CD8-positive, alpha-beta T cell (primary cell): ENCODE measurements at places on chromosomes 6 and 20. TPM values are rescaled to one million over a fixed set of nuclear protein-coding genes. Genes with fewer than 3 reads are reported as not detected.

Gene TMEM200A
- 0.22 TPM for total RNA-seq

Gene SCAND1
- 100 TPM for total RNA-seq

- DNase-seq: no peak
Measured at GRCh38 chr6:33610067-33610466, 11.1 kb upstream of the ITPR3 start.

DNA sequence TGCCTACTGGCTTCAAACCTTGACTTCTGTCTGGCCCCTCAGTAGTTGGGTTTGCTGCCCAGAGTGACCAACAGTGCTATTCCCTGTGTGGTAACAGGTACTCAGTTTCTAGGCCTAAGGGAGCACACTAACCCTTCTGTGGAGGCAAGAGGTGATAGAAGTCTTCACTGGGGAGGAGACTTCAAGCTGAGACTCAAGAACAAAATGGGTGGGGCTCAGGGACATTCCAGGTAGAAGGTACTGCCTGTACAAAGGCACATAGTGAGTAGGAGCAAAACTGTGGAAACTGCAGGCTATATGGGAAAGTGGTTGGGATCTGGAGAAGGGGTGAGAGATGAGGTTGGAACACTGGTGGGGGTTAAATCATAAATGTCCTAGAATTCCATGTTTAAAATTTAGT is 2.3 kb upstream of the SCAND1 start:
- DNase-seq: no peak

GRCh38 chr6:157685596-157686280 is 137.3 kb upstream of the SNX9 start:
- no peak for DNase-seq

GRCh38 chr6:68343901-68344300 is 291.2 kb upstream of the ADGRB3 start:
- DNase-seq: peak; percentile 1

- DNase-seq: peak; percentile 49
Measured at GRCh38 chr6:16414205-16414604, 175.8 kb downstream of the GMPR start.

DNA sequence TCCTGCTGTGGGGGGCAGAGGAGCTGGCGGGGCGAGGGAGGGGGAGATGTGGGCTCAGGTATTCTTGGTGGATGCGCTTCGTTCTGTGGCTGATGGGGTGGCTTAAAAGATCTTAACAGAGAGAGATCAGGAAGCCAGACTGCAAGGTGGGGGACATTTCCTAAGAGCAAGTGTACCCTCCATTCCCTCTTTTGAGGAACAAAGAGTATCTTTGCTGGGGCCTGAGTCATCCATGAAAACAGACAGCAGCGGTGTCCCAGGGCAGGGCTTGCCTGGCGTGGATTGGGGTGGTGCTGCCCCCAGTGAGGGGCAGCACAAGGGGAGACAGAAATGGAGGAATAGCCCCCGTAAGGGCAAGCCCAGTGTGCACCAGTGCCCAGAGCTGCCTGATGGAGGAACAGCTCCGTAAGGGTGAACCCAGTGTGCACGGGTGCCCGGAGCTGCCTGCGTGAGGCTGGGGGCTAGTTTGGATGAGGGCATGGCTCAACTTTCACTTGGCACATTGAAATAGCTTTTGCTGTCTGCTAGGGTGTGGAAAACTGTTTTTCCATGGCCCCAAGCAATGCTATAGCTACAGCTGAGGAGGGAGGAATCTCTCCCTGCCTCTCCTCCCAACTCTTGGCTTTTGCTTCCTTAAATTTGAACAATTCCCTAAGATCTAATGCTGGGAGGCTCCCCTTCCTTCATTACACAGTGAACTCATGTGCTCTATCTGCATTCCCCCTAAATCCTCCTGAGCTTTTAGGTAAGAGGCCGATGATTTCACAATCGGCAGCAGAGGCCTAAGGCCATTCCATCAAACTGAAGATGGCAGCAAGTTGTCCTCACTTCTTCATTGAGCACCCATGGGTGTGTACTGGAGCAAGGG is 12.9 kb downstream of the MAPK13 start:
- no peak for DNase-seq

- DNase-seq: no peak
Measured at GRCh38 chr20:36924167-36925045, 27.1 kb downstream of the SAMHD1 start.

DNA sequence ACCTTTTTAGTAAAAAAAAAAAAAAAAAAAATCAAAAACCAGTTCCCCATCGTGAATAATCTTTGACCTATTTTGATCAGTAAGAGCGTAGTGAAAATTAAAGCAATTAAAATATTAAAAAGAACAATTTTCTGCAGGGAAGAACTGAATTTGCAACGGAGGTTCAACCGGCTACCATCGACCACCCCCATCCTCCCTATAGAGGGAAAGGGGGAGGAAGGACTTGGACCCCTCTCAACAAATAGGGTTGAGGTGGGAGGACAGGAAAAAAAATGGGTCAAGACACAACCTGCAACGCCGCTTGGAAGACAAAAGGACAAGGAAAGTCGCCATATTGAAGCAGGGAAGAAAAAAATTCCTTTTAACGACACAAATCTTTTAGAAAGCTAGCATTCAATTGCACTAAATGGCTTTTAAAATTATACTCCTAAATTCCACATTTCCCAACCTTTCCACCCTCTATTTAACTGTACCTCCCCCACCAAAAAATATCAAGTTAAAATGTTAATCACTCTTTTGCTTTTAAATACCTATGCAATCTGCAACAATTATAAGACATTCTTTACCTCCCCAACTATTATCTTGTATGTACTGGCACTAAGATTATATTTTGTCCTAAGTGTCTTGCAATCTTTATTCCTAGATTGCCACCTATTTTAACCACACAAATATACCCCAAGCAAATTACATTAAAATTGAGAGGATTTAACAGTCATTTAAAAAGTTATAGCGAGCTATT is 1.7 kb downstream of the PPP1R10 start:
- peak; percentile 25 for DNase-seq

Gene WASF1
- 1.1 TPM for total RNA-seq

DNA sequence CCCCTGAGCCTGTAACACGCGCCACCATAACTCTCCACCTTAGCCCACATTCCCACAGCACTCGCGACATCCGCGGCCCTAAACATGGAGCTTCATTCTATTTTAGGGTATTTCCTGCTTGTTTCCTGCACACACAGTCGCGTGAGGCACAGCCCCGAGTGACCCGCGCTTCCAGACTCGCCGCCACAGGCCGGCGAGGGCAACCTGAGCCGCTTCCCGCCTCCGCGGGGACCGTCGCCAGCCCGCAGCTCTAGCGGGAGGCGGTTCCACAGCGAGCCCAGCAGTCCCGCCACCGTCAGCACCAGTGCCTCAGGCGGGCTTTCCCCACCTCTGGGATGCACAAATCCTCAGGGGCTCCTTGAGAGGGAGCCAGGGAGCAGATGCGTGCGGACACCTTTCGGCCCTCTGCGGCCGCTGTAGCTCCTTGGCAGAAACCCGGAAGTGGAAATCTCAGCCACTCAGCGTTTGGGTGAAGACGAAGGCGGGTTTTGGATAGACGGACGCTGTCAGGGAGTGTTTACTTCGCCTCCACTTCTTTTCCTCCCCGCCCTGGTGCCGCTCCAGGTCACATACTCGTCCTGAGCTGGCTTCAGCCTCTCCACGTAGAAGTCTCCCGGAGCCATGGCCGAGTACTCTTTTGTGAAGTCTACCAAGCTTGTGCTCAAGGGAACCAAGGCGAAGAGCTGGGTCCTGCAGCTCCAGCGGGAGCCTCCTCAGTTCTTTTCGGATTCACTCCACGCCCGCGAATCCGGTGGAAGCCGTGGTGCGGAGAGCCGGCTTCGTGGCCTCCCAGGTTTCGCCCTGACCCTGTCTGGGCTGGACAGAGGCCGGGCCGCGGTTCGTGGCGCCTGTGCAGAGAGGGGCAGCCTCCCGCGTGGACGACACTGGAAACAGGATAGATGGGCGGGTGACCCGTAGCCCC is 2177.4 kb upstream of the DEFB115 start:
- peak; percentile 26 for DNase-seq

DNA sequence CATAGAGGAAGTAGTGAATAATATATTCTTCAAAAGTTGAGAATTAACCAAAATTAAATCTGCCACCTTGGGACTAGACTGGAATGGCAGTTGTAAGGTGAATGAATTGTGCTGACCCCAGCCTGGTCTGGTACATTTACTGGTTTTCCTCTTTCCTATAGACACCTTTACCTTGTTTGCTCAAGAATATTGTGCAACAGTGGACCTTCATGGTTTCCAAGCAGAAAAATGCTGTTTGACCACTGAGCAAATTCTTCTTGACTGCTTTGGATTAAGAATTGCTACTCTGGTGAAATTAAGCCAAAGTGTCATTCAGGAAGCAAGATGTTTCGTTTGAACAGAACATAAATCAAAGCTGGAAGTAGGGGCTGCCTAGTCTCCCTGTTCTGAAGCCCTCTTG is 156.6 kb upstream of the TAB2 start:
- DNase-seq: no peak

DNA sequence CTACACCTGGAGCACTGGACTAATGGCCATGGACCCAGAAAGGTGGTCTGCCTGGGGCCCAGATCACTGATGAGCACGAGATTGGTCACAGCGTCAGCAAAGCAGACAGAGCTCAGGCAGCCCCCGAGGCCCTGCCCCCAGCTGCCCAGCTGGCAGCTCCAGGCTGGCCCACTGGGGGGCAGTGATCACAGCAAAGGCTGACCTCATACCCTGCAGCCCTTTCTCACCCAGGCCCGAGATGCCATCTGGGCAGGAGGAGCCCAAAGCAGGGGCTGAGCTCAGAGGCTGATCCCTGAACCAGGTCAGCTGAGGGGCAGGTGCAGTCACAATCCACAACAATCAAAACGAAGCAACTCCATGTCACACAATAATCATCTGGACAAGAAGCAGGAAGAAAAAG is 4.1 kb downstream of the MAP1LC3A start:
- no peak for DNase-seq

GRCh38 chr6:91575032-91575431 is 988.2 kb upstream of the MAP3K7 start:
- no peak for DNase-seq

Gene FAM162B
- total RNA-seq: not detected

GRCh38 chr6:15882915-15883314 is 220.1 kb upstream of the DTNBP1 start:
- no peak for DNase-seq

GRCh38 chr6:166862287-166862977 is 93.9 kb downstream of the RNASET2 start:
- peak; percentile 58 for DNase-seq

DNA sequence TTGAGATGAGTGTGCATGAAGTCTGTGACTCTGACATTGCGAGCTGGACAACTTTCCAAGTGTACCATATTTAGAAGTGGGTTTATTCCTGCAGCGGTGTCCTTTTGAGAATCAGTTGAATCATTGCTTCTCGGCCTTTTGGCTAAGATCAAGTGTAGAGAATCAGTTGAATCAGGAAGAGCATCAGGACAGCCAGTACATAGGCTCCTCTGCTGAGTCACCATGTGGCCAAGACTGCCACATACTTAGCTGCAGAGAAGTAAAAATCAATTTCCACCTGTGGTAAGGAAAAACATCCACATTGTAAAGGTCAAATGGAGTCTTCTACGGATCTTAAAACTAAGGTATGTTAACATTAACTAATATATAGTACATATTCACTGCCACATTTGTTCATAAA is 428.4 kb upstream of the MARCKS start:
- no peak for DNase-seq

GRCh38 chr20:58593880-58594638 is 57.0 kb upstream of the STX16 start:
- no peak for DNase-seq

Gene TOP1
- 61.1 TPM for total RNA-seq

Gene HAO1
- total RNA-seq: not detected

Gene SLC35D3
- not detected for total RNA-seq

- DNase-seq: no peak
Measured at GRCh38 chr6:79384845-79385244, 150.4 kb upstream of the HMGN3 start.

- no peak for DNase-seq
Measured at GRCh38 chr6:118198746-118199145, 291.7 kb downstream of the SLC35F1 start.

DNA sequence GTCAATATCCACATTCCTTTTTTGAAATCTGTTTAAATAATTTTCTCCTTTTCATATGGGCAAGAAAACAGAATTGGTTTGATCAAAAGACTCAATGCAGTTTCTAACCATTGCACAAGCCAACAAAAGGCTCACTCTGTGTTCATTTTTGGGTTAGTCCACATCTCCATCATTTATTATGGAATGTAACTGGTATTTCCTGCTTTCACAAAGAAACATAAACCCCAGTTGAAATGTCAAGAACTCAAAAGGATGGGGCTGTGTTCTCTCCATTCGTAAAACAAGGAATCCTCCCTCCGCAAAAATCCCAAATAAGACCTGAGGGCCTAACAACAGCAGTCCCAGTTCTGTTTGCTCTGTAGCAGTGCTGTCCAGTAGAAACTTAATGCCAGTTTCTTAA is 420.9 kb downstream of the GJA1 start:
- no peak for DNase-seq

Gene ADGRF4
- not detected for total RNA-seq

DNA sequence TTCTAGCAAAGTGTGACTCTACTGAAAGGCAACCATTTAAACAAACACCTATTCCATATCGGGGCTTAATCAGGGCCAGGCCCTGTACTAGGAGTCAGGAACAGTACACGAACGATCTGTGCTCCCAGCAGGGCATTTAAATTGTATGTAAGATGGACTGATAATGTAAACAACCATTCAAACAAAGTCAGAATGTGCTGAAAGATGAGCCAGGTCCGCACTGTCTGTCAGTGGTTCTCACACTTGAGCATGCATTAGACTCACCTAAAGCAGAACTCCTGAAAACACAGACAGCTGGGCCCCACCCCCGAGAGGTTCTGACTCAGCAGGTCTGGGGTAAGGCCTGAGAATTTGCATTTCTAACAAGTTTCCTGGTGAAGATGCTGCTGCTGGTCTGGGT is 81.6 kb downstream of the PXDC1 start:
- DNase-seq: no peak

GRCh38 chr6:53049415-53049814 is 15.8 kb upstream of the FBXO9 start:
- DNase-seq: no peak

DNA sequence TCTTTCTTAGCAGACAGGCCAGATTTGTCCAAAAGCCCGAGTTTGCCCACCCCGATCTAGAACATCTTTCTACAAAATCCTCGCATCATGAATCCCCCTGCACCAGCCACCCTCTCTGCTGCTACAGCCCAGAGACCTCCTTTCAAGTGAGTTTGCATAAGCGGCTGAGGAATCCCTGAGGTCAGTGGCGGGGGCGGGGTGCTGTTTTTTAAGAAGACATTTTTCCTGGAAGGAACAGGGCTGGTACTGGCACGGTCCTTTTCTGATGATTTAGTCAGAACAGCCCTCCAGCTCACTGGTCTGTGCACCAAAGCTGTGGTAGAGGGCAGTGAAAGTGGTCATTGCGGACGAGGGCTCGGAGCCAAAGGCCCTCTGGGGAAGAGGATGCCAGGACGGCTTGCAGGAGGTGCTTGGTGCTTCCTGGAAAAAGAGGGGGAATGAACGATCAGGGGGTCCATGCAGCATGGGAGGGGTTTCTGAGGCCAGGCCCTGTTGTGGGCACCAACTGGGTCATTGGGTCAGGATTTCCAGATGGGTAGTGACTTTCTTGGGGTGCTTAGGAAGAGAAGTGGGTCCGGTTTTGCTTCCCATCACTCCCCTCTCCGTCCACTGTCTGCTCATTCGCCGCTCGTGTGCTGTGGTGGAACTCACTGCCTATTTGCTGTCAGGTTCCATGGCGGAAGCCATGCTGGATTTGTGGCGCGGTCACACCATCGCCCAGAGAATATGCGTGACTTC is 50.4 kb downstream of the GNAS-AS1 start:
- no peak for DNase-seq

GRCh38 chr6:138017166-138017757 is 90.0 kb downstream of the PERP start:
- no peak for DNase-seq

GRCh38 chr6:116267836-116268588 is 11.7 kb downstream of the TSPYL1 start:
- no peak for DNase-seq
